Stimulated activated CD4-positive, alpha-beta T cell treated with anti-CD3 and anti-CD28 coated beads, Interleukin-12 subunit alpha, Interleukin-12 subunit beta, amount 100 ng/mL, for 4 hours (primary cell): ENCODE measurements at places on chromosomes 1 and 21.
A peak's percentile ranks its signal among the peaks of the same experiment; 100 is the strongest.

- DNase-seq: peak; percentile 86
Measured at GRCh38 chr1:152052606-152053005, 15.8 kb upstream of the S100A11 start.

DNA sequence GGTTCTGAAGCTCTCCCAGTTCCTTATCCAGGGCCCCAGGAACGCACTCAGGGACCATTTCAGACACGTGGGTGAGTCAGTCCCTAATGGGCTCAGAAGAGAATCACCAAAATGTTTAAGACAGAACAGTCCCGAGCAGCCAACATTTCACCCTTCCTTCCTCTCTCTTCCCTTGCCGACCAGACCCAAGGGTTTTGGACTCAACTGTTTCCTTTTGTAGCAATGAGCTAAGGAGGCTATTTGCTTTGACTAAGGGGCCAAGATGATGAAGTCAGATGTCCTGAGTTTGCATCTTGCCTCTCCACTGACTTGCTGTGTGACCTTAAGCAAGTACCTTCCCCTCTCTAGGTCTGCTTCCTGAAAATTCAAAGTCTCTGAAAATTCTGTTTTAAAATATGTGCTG lies 472.3 kb upstream of the VAMP3 start:
- DNase-seq: no peak

DNA sequence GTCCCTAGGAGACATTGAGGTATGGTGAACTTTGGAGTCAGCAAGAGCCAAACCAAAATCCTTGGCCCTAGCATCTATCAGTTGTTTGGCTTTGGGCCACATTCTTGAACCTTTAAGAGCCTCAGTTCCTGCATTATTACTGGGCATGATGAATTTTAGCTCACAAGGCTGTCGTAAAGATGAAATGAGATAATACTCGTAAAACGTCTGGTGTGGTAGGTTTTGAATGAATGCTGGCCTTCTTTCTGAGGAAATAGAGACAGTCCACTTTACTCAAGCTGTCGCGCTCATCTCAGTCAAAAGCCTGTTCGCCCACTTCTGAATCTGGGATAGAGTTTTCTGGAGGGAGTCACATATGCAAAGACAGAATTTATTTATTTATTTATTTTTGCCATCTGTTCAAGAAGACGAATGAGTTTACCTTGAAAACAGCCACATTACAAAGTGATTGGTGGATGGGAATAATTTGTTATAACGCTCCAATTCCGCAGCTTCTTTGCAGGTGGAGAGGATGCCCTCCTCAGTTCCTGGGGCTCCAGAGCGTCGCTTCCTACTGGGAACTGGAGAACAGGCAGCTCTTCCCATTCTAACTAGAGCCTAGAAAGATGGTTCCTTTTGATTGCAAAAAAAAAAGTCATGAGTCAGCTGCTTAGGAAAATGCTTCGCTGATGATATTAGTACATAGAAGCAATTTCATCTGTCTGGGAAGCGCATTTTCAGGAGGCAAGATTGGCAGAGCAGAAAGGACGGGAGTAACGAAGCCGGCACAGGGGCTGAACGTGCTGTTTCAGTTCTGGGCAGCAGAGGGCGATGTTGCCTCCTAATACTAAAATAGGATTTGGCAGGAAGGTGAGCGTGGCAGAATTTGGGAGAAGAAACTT lies 49.9 kb upstream of the CYP2J2 start:
- peak; percentile 46 for DNase-seq

GRCh38 chr21:27647401-27647800 lies 680.5 kb upstream of the ADAMTS5 start:
- no peak for DNase-seq

DNA sequence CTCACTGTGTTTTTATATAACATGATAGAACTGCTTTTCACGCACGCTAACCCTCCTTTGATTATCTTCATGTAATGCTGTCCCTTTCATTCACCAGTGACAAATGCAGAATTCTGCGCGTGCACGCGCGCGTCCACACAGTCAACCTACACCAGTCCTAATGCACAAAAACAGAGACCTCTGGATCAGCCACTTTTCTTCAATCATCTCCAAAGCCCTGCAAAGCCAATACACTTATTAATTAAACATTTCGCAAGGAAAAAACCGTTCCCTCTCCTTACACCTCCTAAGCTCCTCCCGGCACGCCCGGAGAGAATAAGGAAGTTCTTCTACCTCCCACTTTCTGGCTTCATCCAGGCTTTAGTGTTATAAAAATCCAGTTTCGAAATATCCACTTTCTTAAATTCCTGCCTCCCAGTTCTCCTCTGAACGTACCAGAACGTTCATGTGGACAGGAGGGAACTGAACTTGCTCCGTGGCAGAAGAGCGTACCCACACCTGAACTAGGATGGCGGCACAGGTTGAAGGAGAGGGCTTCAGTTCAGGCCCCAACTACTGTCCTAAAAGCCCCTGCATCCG lies 4.6 kb downstream of the LMX1A start:
- no peak for DNase-seq
